Tongue (tissue), 3 donors: ENCODE measurements at places on chromosomes 4 and X. TPM values are rescaled to one million over a fixed set of nuclear protein-coding genes. Genes with fewer than 3 reads are reported as not detected.

The ATP6AP2 gene
- total RNA-seq = 96.7 TPM

The TNMD gene
- total RNA-seq = 3.4 TPM

The CHM gene
- total RNA-seq = 27.3 TPM

The MAGEC2 gene
- total RNA-seq = not detected

The ALG13 gene
- 58.6 TPM for total RNA-seq

The JADE3 gene
- 6.3 TPM for total RNA-seq

The FMR1NB gene
- not detected for total RNA-seq

The OSTC gene
- 85.3 TPM for total RNA-seq
